Uterus (tissue), 4 donors: ENCODE measurements at places on chromosomes 6 and 20.

DNA sequence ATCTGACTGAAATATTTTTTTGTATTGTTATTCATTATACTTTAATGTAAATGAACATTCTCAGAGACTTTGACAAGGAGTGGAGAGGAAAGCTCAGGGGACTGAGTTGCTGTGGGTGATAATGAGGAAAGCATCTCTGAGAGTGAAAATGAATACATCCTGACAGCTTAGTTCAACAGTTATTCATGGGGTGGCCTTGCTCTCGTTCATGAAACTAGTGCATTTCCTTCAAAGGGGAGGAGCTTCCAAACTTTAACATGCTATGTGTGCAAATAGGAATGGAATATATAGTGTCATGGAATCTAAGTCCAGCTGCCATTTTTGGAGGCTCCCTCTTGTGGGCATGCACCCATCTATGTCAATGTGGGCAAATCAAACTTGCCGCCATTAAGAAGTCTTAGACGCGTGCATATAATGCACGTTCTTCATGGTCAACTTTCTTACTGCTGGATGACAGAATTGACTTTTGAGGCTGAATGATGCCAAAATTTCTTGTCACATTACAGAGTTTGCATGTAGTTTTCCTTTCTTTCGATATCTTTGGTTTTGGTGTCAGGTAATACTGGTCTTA lies 124.3 kb upstream of the TMEM170B start:
- no peak for DNase-seq

- no peak for DNase-seq
Observed at GRCh38 chr6:126063512-126064146, 77.3 kb downstream of the TRMT11 start.

DNA sequence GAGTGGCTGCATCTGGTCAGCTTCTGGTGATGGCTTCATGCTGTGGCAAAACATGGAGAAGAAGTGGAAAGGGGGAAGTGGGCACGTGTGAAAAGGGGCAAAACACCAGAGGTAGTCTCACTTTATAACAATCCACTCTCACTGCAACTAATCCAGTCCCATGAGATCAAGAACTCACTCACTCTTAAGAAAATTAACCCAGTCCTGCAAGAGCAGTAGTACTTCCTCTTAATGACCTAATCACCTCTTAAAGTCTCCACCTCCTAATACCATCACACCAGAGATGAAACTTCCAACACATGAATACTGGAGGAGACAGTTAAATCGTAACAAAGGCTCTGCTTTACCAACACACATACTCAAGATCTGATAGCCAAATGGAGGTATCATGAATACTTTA lies 152.6 kb downstream of the THEMIS start:
- no peak for DNase-seq

DNA sequence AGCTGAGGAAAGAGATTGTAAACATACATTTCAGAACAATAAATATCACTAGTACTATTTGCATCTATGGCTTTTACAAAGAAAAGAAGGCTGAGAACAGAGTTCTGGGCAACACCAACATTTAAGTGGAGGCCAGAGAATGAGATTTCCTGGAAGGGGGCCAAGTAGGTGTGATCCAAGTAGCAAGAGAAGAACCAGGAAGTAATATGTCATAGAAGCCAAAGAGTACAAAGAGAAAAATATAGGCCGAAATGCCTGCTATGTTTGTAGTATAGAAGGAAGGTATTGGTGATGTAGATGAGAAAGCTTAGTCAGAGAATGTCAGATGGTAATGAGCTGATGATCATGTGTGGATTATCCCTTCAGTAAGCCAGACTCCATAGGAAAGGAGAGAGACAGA lies 94.5 kb downstream of the PERP start:
- DNase-seq: no peak

DNA sequence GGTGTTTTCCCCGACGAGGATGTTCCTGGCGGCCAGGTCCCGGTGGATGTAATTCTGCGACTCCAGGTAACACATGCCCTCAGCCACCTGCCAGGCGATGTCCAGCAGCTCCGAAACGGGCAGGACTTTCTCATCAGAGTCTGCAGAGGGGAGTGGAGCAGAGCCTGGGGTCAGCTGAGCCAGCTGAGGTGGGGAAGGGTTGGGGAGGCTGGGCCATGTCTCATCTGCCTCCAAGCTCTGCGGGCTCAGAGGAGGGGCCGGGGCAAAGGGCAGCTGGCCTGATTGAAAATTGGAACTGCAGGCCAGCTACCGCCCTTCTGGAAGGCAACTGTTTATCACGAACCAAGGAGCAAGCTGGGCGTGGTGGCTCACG lies 6.4 kb downstream of the PTK6 start:
- no peak for DNase-seq

DNA sequence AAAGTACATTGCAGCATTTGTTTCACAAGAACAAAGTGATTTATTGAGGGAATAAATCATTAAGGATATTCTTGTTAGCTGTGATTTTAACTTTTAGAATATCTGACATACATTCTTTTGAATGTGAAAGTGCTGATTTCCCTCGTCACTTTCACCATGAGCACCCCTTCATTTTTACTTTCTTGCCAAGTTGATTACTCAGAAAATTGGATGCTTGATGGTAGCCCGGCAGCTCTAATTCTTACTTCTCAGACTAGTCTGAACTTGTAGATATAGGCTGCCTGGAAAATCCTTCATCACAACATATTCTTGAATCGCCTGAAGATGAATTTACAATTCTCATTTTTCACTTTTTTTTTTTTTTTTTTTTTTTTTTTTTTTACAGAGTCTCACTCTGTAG lies 147.1 kb upstream of the SMLR1 start:
- DNase-seq: no peak

DNA sequence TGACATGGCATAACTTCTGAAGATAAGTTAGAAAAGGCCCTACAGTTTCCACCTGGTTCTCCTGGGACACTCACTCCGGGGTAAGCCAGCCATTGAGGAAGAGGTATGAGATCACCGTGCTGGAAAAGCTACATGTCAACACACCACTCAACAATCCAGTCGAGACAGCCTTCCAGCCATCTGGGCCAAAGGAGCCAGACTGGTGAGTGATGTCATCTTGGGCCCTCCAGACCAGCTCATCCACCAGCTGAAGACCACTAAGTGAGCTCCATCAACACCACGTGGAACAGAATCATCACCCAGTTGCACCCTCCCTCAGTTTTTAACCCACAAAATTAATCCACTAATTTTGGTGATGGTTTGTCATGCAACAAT lies 32.3 kb upstream of the RSPO4 start:
- no peak for DNase-seq

- no peak for DNase-seq
Observed at GRCh38 chr20:40652441-40652987, 36.5 kb downstream of the MAFB start.

GRCh38 chr6:122283884-122284283 lies 115.6 kb upstream of the HSF2 start:
- no peak for DNase-seq

DNA sequence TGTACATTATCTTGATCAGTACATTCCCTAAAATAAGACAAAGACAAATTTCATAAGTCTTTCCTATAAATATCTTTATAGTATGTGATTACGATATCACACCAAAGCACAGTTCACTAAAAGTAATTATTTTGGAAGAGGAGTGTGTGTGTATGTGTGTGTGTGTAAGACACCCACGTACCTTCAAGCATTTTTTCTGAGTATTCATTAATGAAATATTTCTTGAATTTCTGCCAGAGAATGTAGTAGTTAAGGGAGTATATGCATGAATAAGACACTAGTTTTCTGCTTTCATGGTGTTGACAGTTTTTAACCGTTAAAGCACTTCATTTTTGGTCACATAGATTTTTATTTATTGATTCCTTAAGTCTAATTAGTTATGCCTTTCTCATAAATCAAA lies 36.8 kb downstream of the MANEA start:
- DNase-seq: no peak

DNA sequence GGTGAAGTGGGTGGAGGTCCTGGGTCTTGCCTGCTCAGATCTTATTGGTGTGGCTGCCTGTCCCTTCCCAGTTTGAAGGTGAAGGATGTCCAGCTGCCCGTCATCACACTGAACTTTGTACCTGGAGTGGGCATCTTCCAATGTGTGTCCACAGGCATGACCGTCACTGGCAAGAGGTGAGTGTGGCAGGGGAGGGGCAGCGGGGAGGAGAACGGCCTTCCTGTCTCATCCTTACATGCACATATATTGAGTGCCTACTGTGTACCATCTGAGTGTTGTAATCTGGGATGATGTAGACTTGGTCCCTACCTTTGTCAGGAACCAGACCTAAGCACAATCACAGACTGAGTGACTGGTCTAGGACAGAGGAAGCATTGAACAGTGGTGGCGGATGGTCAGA lies 2.7 kb downstream of the BPIFB6 start:
- no peak for DNase-seq

GRCh38 chr6:42088101-42088591 lies 37.8 kb downstream of the TAF8 start:
- DNase-seq: no peak

DNA sequence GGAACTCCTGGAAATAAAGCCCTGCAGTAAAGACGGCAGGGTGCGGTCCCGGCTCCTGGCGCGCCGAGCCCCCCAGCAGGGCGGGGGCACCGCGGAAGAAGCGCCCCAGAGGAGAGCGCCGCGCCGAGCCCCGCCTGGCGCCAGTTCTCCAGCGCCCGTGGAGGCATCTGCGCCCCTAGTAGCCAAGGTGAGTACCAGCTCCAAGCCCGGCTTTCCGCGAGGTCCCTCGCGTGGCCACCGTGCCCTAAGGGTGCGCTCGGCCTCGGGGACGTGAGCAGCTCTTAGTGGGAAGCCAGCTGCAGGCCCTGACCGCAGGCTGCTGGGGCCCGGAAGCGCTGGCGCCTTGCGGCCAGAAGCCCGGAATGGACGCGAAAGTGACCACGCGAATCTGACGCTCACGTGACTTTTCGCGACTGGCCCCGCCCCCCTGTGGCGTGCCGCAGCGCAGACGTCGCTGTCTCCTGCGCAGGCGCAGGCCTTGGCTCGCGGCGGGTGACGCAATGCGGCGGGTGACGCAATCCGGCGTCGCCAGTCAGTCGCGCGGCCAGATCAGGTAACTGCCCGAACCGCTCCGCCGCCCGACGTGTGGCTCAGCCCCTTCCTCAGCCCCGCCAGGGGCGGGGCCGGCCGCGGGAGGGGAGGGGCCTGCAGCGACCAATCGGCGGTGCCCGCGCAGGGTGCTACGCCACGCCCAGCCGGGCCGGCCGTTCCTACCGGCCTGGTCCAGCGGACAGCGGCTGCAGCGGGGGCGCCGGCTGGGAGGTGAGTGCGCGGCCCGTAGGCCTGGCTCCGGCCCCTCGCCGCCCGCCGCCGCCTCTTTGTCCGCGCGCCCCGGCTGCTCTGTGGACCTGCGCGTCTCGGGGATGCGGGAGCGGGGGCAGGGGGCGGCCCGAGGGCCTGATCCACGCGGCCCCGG lies at the start of gene GZF1:
Gene GZF1, plus strand, starts transcription at position 707 of the 916 bp plus-strand sequence. CDS start 2,202 bp downstream, outside the sequence.
- DNase-seq: peak; percentile 97

GRCh38 chr6:25179051-25179778 lies 100.0 kb upstream of the CARMIL1 start:
- no peak for DNase-seq

DNA sequence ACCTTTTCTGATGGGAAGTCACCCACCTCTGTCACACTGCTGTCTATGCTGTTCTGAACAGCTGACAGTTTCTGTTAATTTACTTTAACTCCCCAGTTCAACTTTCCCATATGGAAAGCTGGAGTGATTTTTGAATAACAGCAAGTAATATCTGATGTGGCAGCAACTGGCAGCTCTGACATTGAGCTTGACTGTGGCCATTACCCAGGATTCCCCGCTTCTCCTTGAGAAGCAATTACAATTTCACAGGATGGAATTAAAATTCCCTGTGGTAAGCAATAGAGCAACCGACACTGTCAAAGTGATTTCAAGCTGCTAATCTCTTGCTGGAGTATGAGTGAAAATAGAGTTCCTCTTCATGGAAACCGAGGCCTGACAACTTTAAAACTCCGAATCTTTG lies 348.1 kb upstream of the SOX4 start:
- no peak for DNase-seq

GRCh38 chr6:25699649-25700048 lies 47.6 kb downstream of the SCGN start:
- no peak for DNase-seq

DNA sequence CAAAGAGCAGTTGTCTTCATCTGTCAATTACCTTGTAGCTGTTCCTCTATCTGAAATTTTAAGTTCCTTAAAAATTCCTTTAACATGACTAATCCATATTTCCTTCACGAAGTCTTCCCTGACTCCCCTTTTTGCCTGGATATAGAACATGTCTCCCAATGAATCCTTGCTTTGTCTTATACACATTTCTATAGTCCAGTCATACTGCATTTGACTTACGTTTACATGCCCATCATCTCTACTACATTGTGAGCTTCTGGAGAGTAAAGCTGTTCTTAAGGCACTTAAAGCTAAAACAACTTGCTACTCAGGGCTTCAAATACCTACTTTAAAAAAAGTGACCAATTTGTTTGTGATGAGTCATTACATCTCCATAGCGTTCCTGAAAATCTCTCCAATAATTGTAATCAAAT lies 4.9 kb downstream of the REV3L start:
- DNase-seq: no peak

DNA sequence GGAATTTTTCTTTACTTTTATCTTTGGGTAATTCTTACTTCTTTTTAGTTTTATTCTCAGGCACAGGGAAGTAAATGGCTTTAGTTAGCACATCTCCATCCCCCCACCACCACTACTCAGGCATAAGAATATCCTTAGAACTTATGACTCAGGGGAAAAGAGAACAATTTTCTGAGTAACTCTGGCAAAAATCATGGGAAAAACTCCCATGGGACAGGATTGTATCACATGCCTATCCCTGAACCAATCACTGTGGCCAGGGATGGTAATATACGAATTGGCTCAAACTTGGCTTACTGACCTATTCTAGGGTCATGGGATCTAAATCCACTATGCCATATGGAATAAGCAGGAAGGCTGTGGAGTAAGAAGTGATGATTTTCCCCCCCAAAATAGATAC lies 339.1 kb downstream of the BTBD3 start:
- DNase-seq: no peak

GRCh38 chr6:40460380-40460779 lies 126.8 kb downstream of the LRFN2 start:
- no peak for DNase-seq

DNA sequence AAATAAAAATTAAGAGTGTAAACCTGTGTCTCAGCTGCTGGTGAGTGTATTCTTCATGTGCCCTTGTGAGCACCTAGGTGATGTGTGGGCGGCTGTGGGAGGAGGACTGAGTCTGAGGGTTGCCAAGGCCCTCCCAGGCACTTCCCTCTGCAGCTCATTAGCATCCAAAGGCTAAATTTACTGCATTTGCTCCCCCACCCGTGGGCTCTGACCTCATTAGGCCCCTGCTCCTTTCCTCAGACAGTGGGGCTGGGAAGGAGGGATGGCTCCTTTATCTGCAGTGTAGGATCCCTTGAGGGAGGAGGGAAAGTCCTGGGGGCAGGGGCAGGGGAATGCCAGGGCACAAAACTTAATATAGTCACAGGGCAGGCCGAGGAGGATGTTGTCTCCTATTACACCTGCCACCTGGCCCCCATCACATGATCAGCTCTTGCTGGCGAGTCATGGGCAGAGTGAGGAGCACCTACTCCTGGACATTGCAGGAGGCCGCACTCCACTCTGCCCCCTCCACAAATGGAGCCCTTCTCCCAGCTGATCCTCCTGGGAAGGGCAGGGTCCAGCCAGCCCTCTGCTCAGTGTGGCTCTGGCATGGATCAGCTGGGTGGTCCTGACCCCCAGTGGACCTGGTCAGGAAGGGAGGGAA lies 133.2 kb downstream of the MRPL14 start:
- peak; percentile 74 for DNase-seq
